ENCODE measurements at places on chromosomes 11 and 22.

GRCh38 chr11:1936781-1937615, 10.1 kb upstream of the MRPL23 start:
- DNase-seq: no peak

DNA sequence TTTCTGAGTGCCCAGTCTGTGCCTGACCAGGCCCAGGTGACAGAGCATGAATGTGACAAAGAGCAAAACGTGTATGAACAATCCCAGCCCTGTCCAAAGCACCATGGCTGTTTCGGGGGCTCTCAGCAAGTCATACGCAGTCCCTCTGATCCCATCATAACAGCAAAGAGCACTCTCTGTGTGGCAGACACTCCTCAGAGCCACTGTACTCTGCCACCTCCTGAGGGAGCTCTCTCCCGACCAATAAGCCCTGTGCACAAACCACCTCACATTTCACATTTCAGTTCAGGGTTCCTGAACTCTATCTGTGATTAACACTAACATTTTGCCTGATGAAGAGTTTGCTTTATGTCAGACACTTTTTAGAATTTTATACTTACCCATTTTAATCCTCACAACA, 6.6 kb downstream of the DGCR2 start:
- no peak for DNase-seq

GRCh38 chr11:78806214-78807004, 231.7 kb upstream of the NARS2 start:
- no peak for DNase-seq

DNA sequence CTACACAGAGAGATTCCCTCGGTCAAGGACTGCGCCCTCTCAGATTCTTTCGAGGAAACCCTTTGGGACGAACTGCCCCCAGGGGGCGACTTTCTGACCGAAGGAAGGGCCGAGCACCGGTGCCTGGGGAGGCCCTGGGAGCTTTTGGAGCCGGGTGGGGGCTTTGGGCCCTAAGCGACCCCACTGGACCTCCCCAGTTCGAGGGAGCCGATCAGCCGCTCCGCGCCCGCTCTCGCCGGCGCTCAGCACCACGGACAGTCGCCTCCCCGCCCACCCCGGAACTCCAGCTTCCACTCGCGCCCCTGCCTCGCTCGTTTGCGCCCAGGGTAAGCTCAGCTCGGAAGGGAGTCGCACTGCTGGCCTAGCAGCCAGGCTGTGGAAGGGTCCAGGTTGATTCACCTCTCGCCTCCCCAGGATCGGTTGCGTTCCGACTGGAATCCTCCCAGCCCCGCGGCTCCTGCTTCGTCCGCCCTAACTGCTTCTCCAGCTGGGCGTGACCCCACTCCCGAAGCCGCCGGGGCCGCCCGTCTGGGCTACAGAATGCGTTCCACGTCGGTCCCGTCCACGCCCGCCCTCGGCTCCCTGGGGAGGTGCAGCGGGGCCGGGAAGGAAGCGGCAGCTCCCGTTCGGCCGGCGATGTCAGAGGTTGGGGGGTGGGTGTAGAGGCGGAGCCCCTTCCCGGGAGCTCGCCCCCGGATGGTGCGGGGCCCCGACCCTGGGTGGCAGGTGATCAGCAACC, 428 bp downstream of the SCN3B start:
- DNase-seq: no peak

GRCh38 chr11:93410441-93410840, 79.9 kb downstream of the DEUP1 start:
- DNase-seq: no peak

- no peak for DNase-seq
Observed at GRCh38 chr22:49951000-49951677, 9.4 kb upstream of the PIM3 start.

- DNase-seq: no peak
Observed at GRCh38 chr22:38005943-38006342, 21.6 kb upstream of the SOX10 start.

- no peak for DNase-seq
Observed at GRCh38 chr11:109547356-109548027, 125.5 kb downstream of the C11orf87 start.

DNA sequence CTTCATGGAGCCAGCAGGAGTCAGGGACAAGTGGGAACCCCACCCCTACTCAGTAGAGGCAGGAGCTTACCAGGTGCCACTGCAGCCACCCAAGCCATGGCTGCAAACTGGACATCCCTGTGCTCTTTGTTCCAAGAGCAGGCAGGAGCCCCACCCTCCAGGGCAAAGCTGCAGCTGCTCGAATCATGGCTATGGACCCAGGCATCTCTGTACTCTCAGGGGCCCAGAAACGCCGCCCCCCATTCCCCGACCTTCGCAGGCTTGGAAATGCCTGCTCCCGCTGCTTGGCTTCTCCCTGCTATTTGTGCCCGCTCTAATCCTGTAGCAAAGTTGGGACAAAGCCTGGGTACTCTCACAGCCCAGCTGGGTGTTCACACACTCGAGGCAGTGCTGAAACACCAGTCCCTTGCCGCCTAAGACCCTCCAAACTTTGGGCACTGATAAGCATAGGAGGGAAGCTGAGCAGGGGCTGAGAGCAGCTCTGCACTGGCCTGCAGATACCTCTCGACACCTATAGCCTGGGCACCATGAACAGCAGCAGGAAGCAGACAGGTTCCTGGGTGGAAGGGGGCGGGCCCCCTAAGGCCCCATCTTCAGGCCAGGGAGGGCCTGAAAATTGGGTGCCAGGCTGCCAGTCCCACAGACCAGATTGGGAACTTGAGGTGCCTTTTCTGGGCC, 402.4 kb downstream of the LRRC4C start:
- no peak for DNase-seq

GRCh38 chr11:88484873-88485621, 147.5 kb upstream of the CTSC start:
- DNase-seq: no peak

- DNase-seq: no peak
Observed at GRCh38 chr11:47726878-47727514, 11.8 kb upstream of the AGBL2 start.

DNA sequence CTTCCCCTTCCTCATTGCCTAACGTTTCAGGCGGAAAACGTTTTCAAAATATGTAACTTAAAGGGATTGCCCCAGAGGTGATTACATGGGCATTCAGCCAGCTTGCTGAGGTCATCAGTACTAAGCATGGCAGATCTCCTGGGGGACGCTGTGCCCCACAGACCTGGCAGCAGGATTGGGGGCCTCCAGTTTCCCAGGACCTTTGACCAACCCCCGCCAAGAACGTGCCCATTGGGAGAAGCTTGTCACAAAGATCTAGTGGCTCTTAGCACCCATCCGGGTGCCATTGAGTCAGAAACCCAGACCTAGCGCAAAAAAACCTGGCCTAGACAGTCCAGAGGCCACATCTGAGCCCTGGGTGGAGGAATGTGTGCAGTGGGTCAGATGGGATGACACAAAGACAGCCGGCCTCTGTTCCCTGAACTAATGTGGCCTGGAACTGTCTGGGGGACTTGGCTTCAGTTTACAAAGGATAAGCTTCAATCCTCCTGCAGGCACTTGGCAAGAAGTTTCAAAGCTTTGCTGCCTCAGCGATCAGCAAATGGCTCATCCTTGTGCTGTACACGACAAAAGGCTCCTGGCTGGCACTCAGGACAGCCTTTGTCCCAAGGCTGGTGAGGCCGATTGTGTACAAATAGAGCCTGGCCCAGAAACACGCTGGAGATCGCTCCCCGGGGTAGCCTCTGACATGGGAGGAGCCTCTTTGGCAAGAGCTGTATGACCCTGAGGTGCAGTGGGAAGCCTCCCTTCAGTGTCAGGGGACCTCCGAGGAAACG, 9.5 kb downstream of the C1QTNF6 start:
- DNase-seq: no peak

DNA sequence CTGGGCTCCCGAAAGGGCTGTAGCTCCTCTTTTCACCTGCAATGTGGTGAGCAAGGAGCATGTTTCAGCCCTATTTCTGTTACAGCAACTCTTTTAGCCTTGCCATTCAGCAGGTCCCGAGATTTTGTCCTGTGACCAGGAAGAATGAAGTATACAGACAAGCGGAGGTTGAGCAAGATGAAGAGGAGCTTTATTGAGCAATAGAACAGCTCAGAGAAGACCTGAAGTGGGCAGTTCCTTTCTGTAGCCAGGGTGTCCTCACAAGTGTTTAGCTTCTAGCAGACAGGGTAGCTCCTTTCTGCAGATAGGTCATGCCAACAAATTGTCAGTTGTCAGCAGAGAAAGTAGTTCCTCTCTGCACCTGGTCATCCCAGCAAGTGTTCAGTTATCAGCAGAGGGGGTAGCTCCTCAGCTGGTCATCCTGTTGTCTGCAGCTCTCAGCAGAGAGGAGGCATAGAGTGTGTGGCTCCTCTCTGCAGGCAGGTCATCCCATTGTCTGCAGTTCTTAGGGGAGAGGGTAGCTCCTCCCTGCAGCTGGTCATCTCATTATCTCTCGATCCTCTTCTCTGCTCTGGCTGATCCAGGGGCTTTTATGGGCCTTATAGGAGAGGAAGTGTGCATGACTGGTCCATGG, 5.4 kb upstream of the OR56A4 start:
- no peak for DNase-seq

- no peak for DNase-seq
Observed at GRCh38 chr11:6721343-6721742, 38.2 kb upstream of the MRPL17 start.

DNA sequence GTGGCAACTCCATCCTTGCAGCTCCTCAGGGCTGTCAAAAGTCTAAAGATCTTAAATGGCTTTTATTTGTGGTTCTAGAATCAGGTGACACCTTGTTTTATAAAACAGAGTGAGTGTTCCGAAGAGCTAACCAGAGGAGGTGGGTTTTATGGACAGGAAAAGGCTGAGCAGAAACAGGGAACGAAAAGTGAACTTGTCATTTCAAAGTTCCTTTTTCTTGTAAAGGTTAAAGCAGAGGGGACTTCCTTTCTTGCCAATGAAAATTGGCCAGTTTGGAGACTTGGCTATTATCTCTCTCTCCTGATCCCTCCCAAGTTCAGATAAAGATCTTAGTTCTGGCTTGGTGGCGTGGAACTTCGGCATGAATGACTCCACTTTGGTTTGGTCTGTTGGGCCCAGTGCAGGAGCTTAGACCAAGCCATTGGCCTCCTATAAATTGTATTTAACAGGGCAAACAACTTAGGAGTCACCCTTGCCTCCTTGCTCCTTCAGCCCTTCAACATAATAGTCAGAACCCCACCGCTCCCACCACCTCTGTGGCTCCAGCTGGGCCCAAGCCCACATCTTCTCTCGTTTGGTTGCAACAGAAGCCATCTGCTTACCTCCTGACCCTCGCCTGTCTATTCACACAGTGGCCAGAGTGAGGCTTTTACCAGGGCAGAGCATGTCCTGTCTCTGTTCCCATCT, 102.4 kb upstream of the THY1 start:
- no peak for DNase-seq

DNA sequence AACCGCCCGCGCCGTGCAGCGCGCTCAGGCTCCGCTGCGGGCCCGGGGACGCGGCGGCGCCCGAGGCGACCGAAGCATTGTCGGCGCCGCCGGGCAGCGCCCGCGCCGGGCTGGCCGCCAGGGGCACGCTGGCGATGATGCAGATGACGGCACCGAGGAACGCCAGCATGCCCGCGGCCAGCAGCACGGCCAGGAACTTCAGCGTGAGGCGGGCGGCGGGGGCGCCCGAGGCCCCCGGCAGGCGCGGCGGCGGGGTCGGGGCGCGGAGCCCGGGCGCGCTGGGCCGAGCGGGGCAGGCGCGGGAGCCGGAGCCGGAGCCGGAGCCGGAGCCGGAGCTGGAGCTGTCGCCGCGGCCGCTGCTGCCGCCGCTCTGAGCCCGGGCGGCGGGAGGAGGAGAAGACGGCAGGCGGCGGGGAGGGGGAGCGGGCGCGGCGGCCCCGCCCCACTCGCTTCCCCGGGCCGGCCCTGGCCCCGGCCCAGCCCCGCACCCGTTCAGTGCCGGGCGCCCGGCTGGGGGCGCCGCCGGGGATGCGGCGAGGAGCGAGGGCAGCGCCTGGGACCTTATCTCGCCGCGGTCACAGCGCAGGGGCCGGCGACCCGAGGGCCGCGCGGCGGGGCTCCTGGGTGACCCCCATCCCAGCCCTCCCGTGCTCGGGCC, at the start of gene NPTXR:
Gene NPTXR (minus strand): TSS at position 372 of the 658 bp plus-strand sequence.
- no peak for DNase-seq

DNA sequence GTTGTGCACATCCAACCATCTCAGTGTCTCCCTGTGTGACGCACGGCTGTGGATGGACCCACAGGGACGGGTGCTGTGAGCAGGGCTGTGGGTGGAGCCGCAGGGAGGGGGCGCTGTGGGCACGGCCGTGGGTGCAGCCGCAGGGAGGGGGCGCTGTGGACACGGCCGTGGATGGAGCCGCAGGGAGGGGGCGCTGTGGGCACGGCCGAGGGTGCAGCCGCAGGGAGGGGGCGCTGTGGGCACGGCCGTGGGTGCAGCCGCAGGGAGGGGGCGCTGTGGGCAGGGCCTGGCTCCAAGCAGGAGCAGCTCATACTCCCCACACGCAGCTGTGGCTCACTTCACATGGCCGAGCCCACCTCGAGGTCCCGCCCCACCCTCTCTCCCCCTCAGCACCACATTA, 6.0 kb upstream of the MAPK11 start:
- no peak for DNase-seq

DNA sequence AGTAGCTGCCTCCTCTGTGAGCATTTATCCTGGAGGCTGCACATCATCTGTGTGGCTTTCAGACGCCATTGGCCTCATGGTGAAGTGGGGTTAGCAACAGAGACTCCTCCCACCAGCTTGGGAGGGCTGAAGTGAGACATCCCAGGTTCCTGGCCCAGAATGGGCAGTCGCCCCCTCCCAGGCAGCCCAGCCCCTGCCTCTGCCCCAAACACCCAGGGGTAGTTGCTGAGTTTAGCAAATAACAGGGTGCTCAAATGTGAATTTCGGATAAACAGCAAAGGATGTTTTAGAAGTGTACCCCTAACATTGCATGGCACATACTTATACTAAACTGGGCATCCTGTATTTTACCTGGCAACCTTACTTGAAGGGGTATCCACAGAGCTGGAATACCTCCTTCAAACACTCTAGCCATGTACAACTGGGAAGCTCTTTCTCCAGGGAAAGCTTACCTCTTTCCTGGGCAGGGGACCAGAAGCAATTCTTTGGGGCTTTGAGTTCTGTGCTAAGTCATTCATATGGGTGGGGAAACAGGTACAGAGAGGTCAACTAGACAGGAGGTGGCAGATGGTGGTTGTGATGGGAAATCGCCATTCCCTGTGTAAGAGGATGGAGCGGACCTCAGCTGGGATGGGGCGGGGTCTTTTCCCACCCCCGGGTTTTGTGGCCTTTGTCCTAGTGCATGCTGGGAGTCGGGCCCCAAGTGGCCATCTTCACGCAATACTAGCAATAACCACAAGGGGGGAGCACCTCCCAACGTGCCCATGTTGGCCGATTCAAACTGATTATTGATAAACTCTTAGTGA, 19.3 kb downstream of the MTFP1 start:
- DNase-seq: no peak
